Activated naive CD8-positive, alpha-beta T cell treated with anti-CD3 and anti-CD28 coated beads, Interleukin-2, amount 10 ng/mL, durations not matched to agents 7 days and 5 days (primary cell): ENCODE measurements at places on chromosomes 2 and 18. TPM values are rescaled to one million over a fixed set of nuclear protein-coding genes. Genes with fewer than 3 reads are reported as not detected.

- no peak for DNase-seq
- no peaks in the 10 kb centered on the region for H3K4me1 ChIP-seq
- no peaks in the 10 kb centered on the region for H3K36me3 ChIP-seq
- H3K27me3 ChIP-seq: peaks cover 2% of the 10 kb centered on the region
Measured at GRCh38 chr2:17303054-17303453, 215.2 kb downstream of the RAD51AP2 start.

DNA sequence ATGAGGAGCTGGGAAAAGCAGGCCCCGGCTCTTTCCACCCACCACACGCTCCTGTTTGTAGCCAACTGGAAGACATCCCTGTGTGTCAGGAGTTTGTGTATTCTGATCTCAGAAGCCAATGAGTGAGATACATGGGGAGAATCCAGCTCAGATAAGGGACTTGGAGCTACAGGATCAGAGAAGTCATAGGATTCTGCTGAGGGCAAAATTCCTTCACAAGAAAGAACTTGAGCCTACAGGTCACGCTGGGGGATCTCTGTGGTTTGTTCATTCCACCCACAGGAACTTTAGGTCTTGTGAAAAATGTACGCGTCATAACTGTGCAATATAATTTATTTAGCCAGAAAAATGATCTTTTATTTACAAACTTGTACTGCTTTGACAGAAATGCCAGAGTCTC, 80.1 kb upstream of the SMIM21 start:
- DNase-seq: no peak
- H3K4me3 ChIP-seq: no peak overlapping the region
- peaks cover 8% of the 10 kb centered on the region for H3K27me3 ChIP-seq
- no peaks in the 10 kb centered on the region for H3K4me1 ChIP-seq

ESPNL gene
- total RNA-seq: 0.11 TPM

OSR1 gene
- not detected for total RNA-seq

LYPD6 gene
- not detected for total RNA-seq

DNA sequence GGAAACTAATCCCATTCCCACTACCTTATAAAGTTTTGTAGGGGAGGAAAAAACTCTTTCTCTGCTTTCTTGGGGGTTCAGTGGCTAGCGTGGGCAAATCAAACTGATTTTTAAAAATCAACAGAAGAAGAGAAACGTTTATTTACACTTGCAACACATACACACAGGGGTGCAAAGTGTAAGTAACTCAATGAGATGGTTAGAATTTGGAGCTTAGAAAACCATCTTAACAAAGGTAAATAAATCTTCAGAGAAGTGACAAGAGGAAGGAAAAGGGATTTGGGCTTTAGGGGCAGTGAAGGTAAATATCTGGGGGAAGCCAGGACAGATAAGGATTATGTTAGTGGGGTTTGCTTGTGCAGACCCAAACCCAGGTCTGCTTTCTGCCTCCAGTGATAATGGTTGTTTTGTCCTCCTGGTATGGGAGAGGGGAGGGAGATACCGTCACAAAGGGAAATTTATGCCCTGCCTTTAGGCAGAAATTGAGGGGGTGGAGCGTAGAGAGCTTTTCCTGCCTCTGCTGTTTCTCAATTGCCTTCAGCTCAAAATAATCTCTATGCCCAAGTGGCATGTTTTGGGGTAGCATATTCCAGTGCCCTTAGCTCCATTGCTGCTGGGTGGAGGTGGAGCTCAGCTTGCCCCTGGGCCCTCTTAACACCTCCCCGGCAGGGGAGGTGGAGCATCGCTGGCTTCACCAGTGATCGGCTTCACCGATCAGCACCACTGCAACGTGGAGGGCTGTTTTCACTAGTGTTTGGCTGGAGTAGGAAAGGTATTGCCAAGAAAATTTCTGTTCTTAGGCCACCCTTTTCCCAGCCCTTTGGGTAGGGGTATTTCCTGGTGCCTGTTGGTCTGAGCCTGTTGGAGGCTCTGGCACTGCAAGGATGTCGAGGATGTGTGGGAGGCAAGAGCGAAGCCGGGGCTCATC, 92.2 kb downstream of the TEX51 start:
- H3K4me3 ChIP-seq: no peak overlapping the region
- no peaks in the 10 kb centered on the region for H3K4me1 ChIP-seq
- H3K36me3 ChIP-seq: no peaks in the 10 kb centered on the region
- no peak for DNase-seq

CLHC1 gene
- total RNA-seq: 18.1 TPM

DNA sequence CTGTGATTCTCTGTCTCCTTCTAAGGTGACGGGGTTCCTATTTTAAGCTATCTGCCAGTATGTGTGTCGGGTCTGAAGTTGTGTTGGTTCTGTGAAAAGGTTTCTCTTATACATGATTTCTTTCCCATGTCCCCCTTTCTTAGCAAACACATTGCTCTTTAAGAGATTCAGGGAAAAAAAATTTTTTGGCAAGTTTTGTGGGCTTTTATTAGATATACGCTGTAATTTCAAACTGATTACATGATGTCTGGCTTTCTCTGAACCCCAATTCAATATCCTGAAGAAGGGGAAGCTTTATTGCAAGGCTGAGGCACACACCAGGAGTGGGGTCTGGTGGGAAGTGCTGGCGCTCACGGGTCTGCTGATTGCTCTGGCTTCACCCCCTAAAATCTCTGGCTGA, 210.6 kb downstream of the AGPS start:
- DNase-seq: no peak
- no peak overlapping the region for H3K4me3 ChIP-seq
- H3K27ac ChIP-seq: no peak overlapping the region
- peaks cover 6% of the 10 kb centered on the region for H3K4me1 ChIP-seq
- peaks cover 3% of the 10 kb centered on the region for H3K36me3 ChIP-seq
- H3K27me3 ChIP-seq: peaks cover 9% of the 10 kb centered on the region

POTEC gene
- total RNA-seq: not detected

DNA sequence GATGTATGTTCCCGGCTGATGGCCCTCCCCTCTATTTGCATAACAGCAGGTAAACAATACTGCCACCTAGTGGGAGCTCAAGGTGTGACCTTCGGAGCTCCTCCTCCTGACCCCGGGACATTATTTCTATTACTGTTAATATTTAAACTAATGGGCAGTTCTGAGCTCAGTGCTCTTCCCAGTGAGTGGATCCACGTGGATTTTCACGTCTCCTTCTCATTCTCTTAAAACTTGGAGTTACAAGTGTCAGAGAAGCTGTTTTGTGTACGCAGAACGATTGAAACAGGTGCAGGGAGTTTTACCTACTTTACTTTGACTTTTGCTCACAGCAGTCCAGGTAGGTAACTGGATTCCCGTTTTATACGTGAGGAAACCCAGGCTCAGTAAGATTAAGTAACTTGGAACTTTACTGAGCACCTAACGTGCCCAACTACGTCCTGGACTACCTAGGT, 127.3 kb downstream of the PRKCE start:
- H3K27ac ChIP-seq: no peak overlapping the region
- peak overlapping the region; percentile 6 for H3K4me3 ChIP-seq
- peak; percentile 37 for DNase-seq
- H3K4me1 ChIP-seq: peaks cover 11% of the 10 kb centered on the region
- H3K36me3 ChIP-seq: no peaks in the 10 kb centered on the region

- H3K4me3 ChIP-seq: no peak overlapping the region
- no peak overlapping the region for H3K27ac ChIP-seq
- no peaks in the 10 kb centered on the region for H3K4me1 ChIP-seq
- no peaks in the 10 kb centered on the region for H3K27me3 ChIP-seq
Measured at GRCh38 chr2:45789961-45790723, 138.7 kb downstream of the PRKCE start.

DNA sequence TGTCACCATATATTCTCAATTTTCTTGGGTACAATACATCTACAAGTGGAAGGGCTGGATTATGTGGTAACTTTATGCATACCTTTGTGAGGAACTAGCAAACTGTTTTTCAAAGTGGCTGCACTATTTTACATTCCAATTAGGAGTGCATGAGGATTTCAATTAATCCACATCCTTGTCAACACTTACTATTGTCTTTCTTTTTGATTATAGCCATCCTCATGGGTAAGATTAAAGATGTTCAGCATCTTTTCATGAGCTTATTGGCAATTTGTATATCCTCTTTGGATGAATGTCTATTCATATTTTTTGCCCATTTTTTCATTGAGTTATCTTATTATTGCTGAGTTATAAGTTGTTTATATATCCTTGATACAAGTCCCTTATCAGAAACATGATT, 73.7 kb downstream of the ZRANB3 start:
- no peak overlapping the region for H3K4me3 ChIP-seq
- no peaks in the 10 kb centered on the region for H3K4me1 ChIP-seq
- H3K27me3 ChIP-seq: no peaks in the 10 kb centered on the region
- no peak for DNase-seq
- H3K27ac ChIP-seq: no peak overlapping the region

SKA1 gene
- 25.6 TPM for total RNA-seq

GRCh38 chr2:95345081-95345562, 48.0 kb downstream of the KCNIP3 start:
- H3K27me3 ChIP-seq: peaks cover 42% of the 10 kb centered on the region
- H3K4me3 ChIP-seq: peak overlapping the region; percentile 76

CRYBA2 gene
- total RNA-seq: not detected

PID1 gene
- 0.11 TPM for total RNA-seq

STEAP3 gene
- total RNA-seq: not detected

PAX3 gene
- total RNA-seq: not detected

DNA sequence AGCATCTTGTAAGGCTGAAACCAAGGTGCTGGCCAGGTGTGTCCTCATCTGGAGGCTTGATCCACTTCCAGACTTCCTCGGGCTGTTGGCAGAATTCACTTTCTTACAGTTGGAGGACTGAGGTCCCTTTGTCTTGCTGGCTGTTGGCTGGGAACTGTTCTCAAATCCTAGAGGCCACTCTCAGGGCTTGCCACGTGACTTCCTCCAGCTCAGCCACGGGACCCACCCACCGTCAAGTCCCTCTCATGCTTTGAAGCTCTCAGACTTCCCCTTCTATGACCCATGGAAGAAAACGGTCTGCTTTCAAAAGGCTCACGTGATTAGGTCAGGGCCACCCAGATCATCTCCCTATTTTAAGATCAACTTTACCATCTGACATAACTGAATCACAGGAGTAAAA, 77.1 kb downstream of the SMAD4 start:
- H3K36me3 ChIP-seq: peaks cover 6% of the 10 kb centered on the region
- H3K4me3 ChIP-seq: no peak overlapping the region
- H3K27ac ChIP-seq: peak overlapping the region; percentile 66
- H3K4me1 ChIP-seq: peaks cover 19% of the 10 kb centered on the region

DNA sequence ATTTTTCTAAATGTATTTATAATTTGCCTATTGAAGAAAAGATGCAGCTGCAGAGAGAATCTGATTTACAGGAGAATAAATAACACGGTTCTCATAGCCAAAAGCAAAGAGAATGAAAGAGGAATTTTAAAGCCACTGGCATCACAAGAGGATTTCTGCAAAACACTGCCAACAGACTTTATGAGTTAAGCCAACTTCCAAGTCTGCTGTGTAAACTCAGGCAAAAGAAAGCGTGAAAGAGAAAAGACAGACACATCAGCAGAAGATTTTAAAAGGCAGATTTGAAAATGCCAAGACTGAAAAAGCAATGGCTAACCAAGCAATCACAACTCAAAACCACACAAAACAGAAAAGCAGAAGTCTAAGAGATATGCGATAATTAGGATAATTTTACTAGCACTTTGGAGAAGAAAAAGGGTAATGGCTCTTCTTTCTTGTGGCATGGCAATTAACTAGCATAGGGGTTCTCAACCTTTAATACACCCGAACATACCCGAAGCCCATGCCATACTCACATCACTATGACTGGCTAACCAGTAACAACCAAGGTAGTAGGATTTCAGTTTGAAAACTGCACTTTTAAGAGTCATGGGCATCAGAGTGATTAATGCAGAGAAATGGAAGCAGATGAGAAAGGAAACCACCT, 4.9 kb downstream of the DARS1 start:
- H3K27me3 ChIP-seq: no peaks in the 10 kb centered on the region
- H3K4me3 ChIP-seq: peak overlapping the region; percentile 23
- peaks cover 41% of the 10 kb centered on the region for H3K4me1 ChIP-seq
- H3K27ac ChIP-seq: peak overlapping the region; percentile 23
- H3K36me3 ChIP-seq: peaks cover 54% of the 10 kb centered on the region

SRD5A2 gene
- total RNA-seq: not detected

DSC3 gene
- total RNA-seq: not detected

ALLC gene
- not detected for total RNA-seq

DNA sequence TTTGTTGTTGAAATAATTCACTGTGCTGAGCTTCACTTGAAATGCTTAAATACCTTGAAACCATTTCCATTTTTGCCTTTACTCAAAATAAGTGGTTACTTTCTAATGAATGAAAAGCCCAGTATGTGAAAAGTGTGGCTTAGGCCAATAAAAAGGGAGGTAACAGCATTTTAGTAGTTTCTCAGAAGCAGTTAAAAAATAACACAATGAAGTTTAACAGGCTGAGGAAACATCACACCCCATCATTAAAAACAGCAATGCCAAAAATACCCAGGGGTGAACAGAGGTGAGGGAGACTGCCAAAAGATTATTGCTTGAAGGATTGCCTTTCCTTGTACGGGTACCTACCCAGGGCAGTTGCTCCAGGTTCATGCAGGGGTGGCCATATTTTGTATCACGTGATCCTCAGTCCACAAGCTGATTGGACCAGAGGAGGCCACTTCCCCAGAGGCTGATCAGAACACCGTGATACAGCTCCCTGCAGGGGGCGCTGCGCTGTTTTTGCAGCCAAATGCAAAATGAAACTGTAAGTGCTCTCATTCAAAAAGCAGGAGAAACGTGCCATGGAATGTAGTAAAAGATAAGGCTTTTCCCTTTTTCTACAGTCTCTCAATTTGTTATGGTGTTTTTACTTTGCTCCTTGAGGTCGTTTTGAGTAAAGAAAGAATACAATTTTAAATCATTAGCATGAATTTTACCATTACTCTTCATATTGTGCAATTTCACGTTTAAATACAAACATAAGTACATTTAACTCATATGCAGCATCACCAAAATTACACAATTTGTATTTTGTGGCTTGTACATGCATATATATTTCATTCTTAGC, 70.2 kb upstream of the SH3BP4 start:
- H3K4me1 ChIP-seq: peaks cover 1% of the 10 kb centered on the region
- peaks cover 4% of the 10 kb centered on the region for H3K27me3 ChIP-seq
- peak; percentile 46 for DNase-seq
- no peak overlapping the region for H3K4me3 ChIP-seq
- H3K36me3 ChIP-seq: no peaks in the 10 kb centered on the region
- H3K27ac ChIP-seq: no peak overlapping the region

DNA sequence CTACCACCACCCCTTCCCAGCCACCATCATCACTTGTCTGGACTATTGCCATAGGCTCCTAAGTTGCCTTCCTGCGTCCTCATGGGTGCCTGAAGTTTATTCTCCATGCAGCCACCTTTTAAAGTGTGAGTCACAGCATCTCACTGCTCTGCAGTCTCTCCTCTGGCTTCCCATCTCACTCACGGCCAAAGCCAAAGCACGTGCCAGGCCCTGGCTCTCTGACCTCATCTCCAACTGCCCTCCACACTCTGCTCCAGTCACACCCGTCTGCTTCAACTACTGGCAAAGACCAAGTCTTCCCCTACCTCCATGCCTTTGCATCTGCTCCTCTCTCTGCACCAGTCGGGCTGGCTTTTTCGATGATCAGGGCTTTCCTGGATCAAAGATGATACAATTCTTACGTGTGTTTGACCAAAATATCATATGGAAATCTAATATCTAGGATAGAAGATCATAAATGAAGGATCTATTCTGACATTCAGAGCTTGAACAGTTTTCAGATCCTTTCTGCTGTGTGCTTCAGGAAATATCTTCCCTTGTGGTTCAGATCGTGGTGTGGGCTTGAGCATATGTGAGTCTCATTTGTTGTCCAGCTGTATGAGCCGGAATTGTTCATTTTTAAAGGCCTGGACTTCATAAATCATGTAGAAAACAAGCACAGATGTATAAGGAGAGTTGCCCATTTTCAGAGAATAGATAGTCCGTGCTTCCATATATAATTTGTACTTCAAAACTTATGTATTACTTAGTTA, 175.6 kb downstream of the PRKCE start:
- no peaks in the 10 kb centered on the region for H3K27me3 ChIP-seq
- H3K27ac ChIP-seq: no peak overlapping the region
- H3K36me3 ChIP-seq: peaks cover 18% of the 10 kb centered on the region
